ENCODE measurements at places on chromosomes 5 and 9. TPM values are rescaled to one million over a fixed set of nuclear protein-coding genes. Genes with fewer than 3 reads are reported as not detected.
A peak's percentile ranks its signal among the peaks of the same experiment; 100 is the strongest.

DNA sequence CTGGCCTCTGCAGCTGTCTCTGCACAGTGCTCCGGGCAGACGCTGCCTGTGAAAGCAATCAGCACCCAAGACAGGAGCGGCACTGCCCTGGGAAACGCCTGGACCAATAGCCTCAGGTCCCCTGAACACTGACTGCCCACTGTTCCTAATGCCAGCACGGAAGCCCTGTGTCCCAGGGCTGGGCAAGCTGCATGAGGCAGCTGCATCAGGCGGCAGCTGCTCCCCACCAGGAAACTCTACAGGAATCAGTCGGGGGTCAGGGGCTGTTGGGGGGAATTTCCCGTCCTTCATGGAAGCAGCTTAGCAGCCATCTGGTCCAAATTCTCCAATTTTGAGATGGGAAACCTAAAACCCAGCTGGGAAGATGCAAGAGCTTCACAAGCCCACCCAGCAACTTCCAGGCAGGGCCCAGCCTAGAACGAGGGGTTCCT lies 118.6 kb downstream of the VAV2 start:
- peak overlapping the region; percentile 75 for H3K27ac ChIP-seq
- peaks cover 28% of the 10 kb centered on the region for H3K4me1 ChIP-seq
- H3K27me3 ChIP-seq: no peaks in the 10 kb centered on the region
- H3K36me3 ChIP-seq: peaks cover 5% of the 10 kb centered on the region
- DNase-seq: no peak

GRCh38 chr9:84736536-84736935 lies 67.0 kb downstream of the NTRK2 start:
- H3K36me3 ChIP-seq: no peaks in the 10 kb centered on the region
- H3K4me1 ChIP-seq: no peaks in the 10 kb centered on the region
- no peaks in the 10 kb centered on the region for H3K27me3 ChIP-seq
- no peak for DNase-seq
- no peak overlapping the region for H3K4me3 ChIP-seq
- H3K27ac ChIP-seq: no peak overlapping the region

- H3K27ac ChIP-seq: no peak overlapping the region
- H3K36me3 ChIP-seq: no peaks in the 10 kb centered on the region
- DNase-seq: no peak
- H3K4me1 ChIP-seq: no peaks in the 10 kb centered on the region
Observed at GRCh38 chr9:37262410-37262809, 142.0 kb downstream of the ZCCHC7 start.

Gene PCDHGC3
- 45.5 TPM for total RNA-seq

Data from SJSA1 (cell line).